ENCODE measurements at places on chromosomes 5 and 9. TPM values are rescaled to one million over a fixed set of nuclear protein-coding genes. Genes with fewer than 3 reads are reported as not detected.

GRCh38 chr5:140236891-140237598, 62.1 kb downstream of the CYSTM1 start:
- no peaks in the 10 kb centered on the region for H3K27me3 ChIP-seq
- DNase-seq: no peak
- H3K36me3 ChIP-seq: no peaks in the 10 kb centered on the region
- H3K27ac ChIP-seq: no peak overlapping the region
- H3K4me3 ChIP-seq: no peak overlapping the region

KCNV2 gene
- not detected for total RNA-seq

DNA sequence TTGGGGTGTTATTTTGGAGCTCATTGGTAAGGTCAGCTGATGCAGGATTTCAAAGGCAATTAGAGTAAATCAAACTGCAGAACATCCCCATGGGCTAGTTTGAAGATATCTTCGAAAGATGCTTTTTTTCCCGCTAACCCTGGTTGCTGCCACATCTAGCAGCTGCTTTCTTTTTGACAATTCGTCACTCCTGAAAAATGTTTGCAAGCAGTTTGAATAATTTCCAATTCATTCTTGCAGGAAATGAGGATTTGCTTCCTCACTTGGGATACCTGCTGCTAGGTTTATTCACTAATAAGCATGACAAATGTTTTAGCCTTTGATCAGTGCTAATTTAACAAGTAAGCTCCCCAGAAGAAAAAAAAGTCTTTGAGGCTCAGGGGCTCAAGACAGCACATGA, 649.6 kb upstream of the RORB start:
- no peak overlapping the region for H3K4me3 ChIP-seq
- H3K4me1 ChIP-seq: no peaks in the 10 kb centered on the region
- no peak for DNase-seq
- no peaks in the 10 kb centered on the region for H3K27me3 ChIP-seq
- H3K27ac ChIP-seq: no peak overlapping the region

GRCh38 chr9:116580853-116581252, 106.3 kb upstream of the TRIM32 start:
- H3K27me3 ChIP-seq: no peaks in the 10 kb centered on the region
- DNase-seq: no peak
- H3K4me1 ChIP-seq: no peaks in the 10 kb centered on the region
- no peaks in the 10 kb centered on the region for H3K36me3 ChIP-seq
- no peak overlapping the region for H3K4me3 ChIP-seq

C9orf153 gene
- total RNA-seq: 0.51 TPM

DNA sequence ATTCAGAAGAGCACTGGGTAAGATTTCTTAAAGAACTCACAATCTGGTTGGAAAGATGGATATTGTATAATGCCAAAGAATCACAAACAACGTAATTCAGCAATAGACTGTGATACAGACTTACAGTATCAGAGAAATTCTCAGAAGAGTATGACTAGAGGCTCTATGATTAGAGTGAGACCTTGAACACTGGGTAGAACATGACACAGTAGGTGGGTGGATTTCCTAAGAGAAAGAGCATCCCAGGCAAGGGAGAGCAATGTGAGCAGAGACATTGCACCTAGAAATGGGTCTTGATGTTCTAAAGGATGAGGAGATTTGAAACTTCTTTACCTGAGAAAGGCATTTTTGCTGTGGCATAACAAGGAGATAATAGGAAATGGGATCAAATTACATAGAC, 27.3 kb upstream of the CAST start:
- H3K27me3 ChIP-seq: no peaks in the 10 kb centered on the region
- no peaks in the 10 kb centered on the region for H3K36me3 ChIP-seq
- no peak overlapping the region for H3K27ac ChIP-seq
- no peak overlapping the region for H3K4me3 ChIP-seq
- H3K4me1 ChIP-seq: no peaks in the 10 kb centered on the region
- no peak for DNase-seq

RNF130 gene
- total RNA-seq: 94.4 TPM

DNA sequence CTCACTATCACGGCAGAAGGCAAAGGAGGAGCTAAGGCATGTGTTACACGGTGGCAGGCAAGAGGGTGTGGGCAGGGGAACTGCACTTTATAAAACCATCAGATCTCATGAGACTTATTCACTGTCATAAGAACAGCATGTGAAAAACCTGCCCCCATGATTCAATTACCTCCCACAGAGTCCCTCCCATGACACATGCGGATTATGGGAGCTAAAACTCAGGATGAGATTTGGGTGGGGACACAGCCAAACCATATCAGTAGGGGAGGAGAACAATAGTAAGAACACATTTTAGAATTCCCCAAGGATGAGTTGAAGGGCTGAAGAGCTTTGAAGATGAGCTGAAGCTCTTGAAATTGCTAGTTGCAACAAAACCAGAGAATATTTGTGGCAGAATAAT, 287.9 kb downstream of the SMARCA2 start:
- H3K4me3 ChIP-seq: no peak overlapping the region
- no peaks in the 10 kb centered on the region for H3K36me3 ChIP-seq
- H3K27ac ChIP-seq: no peak overlapping the region
- H3K27me3 ChIP-seq: no peaks in the 10 kb centered on the region
